ENCODE measurements at places on chromosomes 13 and 19.
A peak's percentile ranks its signal among the peaks of the same experiment; 100 is the strongest.

DNA sequence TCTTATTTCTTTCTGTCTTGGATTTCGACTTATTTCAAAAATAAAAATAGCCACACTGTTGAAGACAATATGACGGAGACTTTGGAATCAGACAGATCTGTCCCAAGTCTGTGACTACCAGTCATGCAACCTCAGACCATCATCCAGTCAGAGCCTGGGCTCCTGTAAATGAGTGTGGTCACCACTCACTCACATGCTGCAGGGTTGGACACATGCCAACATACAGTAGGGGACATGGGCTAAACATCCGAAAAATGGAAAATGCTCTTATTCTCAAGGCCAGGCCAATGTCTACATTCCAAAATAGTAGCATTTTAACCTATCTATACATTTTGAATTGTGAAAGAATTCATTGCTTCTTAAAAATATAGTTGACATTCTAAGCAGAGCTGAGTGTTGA lies 75.5 kb upstream of the EDNRB start:
- DNase-seq: no peak

DNA sequence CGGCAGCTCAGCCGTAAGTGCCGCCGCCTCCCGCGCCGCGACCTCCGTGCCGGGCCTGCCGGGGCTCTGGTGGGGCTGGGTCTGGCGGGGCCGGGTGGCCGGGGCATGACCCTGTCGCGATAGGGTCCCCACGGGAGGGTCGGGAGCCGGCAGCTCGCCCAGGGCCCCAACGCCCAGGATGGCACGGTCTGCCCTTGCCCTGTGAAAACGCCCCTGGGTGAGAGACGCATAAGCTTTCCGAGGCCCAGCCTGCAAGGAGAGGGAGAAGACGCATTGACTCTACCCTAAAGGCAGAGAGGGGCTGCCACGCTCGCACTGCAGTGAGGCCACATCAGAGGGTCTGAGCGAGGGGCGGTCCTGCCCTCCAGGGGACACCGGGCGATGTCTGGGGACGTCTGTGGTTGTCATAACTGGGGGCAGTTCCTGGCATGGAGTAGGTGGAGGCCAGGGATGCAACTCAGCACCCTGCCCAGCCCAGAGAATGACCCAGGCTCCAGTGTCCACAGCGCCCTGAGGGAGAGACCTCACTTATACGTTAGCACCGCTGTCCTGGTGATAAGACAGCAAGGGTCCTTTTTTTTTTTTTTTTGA lies 539 bp downstream of the ZNF554 start:
- DNase-seq: no peak

- DNase-seq: no peak
Measured at GRCh38 chr19:37492213-37492612, 14.5 kb upstream of the ZNF793 start.

- no peak for DNase-seq
Measured at GRCh38 chr13:99057310-99057975, 79.6 kb upstream of the DOCK9 start.

DNA sequence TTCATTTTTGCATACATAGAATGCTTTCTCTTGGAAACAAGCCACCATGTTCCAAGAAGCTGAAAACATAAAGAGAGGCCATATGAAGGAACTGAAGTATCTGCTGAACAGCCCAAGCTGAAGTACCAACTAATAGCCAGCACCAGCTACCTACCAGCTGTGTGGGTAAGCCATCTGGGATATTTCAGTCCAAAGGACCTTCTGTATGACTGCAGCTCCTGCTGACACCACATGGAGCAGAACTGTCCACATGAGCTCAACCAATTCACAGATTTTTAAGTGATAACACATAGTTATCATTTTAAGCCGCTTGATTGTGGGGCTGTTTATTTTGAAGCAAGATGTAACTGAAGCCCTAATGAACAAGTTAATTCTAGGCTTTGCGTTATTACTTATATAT lies 621.1 kb upstream of the KLHL1 start:
- DNase-seq: no peak

- DNase-seq: no peak
Measured at GRCh38 chr19:31015778-31016177, 333.5 kb downstream of the TSHZ3 start.

DNA sequence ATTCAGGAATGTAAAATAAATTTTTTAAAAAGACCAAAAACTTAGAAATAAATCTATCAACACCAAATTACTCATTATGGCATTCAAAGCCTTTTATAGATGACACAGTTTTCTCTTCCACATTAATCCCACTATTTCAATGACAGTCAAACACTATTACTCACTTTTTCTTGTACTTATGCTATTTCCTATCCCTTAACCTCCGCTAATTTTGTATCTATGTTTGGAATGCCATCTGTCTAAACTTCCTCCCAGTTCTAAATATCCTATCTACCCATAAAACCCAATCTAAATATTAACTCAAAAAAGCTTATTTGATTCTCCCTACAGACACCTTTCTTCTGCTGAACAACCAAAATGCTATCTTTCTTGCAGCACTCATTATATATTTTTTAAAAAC lies 203.5 kb downstream of the ENOX1 start:
- no peak for DNase-seq

GRCh38 chr13:104936304-104936703 lies 1599.2 kb downstream of the EFNB2 start:
- no peak for DNase-seq

GRCh38 chr19:2062389-2062729 lies 11.3 kb upstream of the MKNK2 start:
- DNase-seq: no peak

- DNase-seq: no peak
Measured at GRCh38 chr19:36939153-36939552, 23.0 kb downstream of the ZNF568 start.

DNA sequence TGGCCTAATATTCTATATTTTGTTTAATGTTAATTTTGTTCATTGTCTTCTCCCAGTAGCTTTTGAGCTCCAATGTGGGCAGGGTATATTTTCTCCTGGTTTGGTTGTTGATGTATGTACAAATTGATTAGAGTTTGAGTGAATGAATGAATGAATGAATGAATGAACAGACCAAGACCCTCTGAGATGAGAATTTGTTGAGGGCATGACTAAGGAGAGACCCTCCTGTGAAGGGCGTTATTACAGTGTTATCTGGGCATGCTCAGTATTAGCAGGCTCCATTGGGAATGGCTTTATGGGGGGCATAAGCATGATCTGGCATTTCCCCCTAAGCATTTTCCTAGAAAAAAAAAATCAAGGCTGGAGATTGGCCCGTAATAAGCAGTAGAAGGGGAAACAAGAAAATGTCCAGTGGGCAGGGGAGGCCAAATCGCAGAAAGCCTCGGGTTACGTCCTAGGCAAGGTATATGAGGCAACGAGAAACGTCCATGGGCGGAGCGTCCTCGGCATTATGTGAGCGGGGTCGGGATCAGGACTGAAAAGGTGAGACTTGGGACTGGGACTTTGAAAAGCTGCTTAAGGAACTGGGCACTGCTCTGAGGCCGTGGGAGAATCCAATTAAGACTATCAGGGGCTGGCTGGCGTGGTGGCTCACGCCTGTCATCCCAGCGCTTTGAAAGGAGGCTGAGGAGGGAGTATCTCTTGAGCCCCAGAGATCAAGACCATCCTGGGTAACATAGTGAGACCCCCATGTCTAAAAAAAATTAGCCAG lies 904 bp upstream of the ARHGAP33 start:
- DNase-seq: peak; percentile 28

DNA sequence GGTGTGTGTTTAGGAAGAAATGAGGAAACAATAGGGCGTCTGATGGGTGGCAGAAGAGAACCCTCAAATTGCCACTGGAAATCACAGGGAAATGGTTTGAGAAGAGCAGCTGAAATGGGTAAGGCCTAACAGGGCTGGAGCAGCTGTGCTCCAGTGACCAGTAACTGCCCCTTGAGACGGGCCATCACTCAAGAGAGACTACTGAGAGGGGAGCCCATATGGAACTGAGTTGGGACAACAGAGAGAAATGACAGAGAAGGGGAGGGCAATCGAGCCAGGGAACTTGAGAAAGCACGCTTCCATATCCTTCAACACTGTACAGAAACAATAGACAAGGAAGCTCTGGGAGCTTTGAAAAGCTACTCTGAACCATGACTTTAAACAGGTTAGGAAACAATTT lies 175.2 kb upstream of the RNF113B start:
- DNase-seq: no peak

- no peak for DNase-seq
Measured at GRCh38 chr19:51521781-51522180, 9.7 kb downstream of the SIGLEC6 start.

DNA sequence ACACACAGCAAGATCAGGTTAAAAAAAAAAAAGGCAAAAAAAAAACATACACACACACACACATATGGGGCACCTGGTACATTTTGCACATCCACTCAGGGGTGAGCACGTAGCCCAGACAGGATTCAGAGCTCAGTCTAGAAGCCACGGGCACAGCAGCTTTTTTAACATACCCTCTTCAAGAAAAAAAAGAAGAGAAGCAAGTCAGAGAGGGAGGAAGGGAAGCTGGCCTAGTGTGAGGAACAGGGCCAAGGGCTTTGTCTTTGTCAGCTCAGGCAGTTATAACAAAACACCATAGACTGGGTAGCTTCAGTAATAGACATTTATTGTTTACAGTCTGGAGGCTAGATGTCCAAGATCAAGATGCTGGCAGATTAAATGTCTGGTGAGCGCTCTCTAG lies 2.3 kb upstream of the TPM4 start:
- DNase-seq: no peak

DNA sequence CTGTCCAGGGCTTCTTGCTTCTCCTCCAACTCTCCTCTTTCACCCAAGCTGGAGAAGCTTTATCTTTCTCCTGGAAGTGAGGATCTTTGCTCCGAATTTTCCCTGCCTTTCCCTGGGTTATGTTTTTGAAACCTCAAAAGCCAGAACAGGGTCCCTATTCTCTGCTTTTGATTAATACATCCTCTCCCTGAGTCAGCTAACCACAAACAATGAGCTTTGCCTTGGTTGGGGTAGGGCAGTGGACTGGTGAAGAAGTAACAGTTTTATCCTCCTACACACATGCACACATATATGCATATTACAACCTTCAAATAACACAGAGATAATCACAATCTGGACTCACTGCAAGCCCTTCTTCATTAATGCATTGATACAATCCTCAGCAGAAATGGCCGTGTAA lies 44.6 kb downstream of the DLEU7 start:
- DNase-seq: no peak

- no peak for DNase-seq
Measured at GRCh38 chr13:33326246-33326645, 40.7 kb upstream of the STARD13 start.

DNA sequence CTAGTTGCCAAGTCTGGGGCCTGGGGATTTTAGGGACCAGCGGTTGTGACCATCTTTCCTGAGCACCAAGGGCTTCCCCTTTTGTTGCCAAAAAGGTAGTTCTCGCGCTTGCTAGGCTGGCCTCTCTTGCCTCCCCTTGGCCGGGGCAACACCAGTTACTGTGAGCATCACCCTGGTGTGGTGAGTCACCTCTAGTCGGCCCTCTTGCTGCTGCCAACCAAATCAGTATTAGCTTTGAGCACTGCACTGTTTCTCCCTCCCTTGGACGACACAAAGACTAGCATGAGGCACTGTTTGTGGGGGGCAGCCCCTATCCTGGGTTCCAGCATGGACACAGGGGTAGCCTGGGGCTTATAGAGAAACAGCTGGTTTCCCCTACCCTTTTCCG lies 6.9 kb downstream of the SYDE1 start:
- DNase-seq: no peak

DNA sequence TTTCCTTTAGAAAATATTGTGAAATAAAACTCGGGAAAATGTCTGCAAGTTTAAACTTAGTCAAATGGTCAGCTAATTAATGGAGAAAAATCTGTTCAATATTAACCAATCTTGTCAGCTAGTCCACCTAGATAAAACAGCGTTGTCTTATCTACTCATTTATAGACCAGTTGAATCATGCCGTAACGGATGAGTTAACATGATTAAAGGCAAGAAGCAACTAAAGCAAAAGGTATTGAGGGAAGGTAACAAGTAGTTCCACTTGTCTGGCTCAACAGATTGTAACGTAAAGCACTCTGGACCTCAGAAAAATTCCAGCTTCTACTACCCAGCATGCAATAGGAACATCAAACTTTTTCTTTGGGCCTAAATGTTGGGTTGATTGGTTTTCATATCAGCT lies 958.2 kb downstream of the DIAPH3 start:
- no peak for DNase-seq

DNA sequence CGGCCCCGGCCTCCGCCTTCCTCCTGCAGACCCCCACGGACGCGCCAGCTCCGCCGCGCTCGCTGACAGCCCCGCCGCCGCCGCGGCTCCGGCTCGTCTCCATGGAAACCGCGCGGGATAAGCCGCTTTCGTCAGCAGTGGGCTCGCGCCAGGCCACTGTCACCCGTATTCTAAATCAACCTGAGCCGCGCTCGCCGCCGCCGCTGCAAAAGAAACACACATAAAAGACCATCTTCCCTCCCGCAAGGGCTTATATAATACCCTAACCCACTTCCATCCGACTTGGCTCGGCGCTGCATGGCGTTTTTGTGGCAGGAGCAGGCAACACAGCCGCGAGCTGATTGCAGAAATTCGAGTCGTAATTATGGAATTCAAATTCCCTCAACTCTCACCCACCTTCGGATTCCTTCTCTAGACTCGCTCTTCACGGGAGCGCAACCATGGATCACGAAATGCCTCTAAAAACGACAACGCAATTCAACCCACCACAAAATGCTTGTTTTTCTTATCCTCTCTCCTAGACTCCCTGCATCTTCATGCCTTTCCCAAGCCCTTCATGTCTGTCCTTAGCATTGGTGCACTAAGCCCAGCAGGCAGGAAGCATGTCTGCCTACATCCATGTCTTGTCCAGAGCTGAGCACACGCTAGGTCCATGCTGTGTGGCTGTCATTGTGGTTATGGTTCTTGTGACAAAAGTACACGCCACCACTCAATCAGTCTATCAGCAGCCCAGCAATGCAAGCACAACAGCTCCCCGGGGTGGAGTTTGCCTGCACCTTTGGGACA lies at the start of gene AMER2:
Gene AMER2 (minus strand): TSS at position 772 of the 786 bp plus-strand sequence. CDS start 669 bp downstream, at position 103.
- DNase-seq: no peak

GRCh38 chr13:105957769-105958438 lies 577.6 kb downstream of the EFNB2 start:
- no peak for DNase-seq

- peak; percentile 1 for DNase-seq
Measured at GRCh38 chr13:35025314-35025713, 83.2 kb downstream of the NBEA start.

GRCh38 chr13:32446773-32447465 lies 19.0 kb upstream of the N4BP2L1 start:
- DNase-seq: no peak

- DNase-seq: no peak
Measured at GRCh38 chr13:106259928-106260327, 275.5 kb downstream of the EFNB2 start.

GRCh38 chr13:40096357-40096901 lies 441.0 kb downstream of the COG6 start:
- no peak for DNase-seq

DNA sequence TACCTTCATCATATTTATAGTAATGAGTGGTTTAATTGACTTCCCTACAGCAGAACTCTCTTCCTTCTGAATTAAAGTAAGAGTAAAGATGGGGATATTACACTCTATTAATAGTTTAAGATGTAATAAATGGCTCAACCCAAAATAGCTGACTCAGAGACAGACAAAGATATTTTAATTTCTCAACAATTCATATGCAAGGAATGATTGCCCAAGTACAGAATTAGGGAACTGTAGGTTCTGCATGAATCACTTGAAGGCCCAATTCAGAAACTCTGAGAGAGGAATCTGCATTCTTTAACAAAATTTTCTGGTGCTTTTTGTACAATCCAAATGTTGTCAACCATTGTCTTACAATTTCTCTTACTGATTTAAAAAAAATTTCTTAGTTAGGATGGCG lies 42.9 kb upstream of the PCDH9 start:
- DNase-seq: no peak

GRCh38 chr13:104163866-104164630 lies 1097.8 kb upstream of the SLC10A2 start:
- DNase-seq: no peak

All from NCI-H510A treated with DMSO at 0.1 percent for 48 hours (cell line).